ENCODE measurements at places on chromosomes 13 and 19.
A peak's percentile ranks its signal among the peaks of the same experiment; 100 is the strongest.

DNA sequence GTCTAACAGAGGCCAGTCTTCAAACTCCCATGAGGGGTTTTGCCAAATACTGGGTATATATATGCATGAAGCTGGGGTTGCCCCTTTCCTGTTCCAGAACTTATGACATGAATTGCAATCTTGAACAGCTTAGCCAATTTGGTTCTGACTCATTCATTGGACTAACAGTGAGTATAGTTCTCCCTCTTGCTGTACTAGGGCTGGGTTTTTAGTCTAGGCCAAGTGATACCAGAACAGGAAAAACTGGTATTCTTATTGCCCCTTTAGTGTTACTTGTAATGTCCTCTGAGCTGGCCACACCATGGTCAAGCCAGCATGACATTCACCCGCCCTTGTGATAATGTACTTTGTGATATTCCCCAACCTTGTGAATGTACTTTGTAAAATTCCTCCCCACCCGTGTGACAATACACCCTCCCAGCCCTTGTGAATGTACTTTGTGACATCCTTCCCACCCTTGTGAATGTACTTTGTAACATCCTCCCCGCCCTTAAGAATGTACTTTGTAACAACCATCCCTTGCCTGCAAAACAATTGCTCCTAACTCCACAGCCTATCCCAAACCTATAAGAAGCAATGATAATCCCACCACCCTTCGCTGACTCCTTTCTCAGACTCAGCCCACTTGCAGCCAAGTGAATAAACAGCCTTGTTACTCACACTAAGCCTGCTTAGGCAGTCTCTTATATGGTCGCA, 26.9 kb downstream of the ZNF846 start:
- no peak for DNase-seq

GRCh38 chr19:16325161-16325527, 518 bp downstream of the KLF2 start:
- DNase-seq, result no peak

GRCh38 chr13:97307882-97308624, 85.9 kb downstream of the MBNL2 start:
- no peak for DNase-seq

GRCh38 chr19:45773384-45773783, 4.3 kb upstream of the SIX5 start:
- DNase-seq, result no peak

DNA sequence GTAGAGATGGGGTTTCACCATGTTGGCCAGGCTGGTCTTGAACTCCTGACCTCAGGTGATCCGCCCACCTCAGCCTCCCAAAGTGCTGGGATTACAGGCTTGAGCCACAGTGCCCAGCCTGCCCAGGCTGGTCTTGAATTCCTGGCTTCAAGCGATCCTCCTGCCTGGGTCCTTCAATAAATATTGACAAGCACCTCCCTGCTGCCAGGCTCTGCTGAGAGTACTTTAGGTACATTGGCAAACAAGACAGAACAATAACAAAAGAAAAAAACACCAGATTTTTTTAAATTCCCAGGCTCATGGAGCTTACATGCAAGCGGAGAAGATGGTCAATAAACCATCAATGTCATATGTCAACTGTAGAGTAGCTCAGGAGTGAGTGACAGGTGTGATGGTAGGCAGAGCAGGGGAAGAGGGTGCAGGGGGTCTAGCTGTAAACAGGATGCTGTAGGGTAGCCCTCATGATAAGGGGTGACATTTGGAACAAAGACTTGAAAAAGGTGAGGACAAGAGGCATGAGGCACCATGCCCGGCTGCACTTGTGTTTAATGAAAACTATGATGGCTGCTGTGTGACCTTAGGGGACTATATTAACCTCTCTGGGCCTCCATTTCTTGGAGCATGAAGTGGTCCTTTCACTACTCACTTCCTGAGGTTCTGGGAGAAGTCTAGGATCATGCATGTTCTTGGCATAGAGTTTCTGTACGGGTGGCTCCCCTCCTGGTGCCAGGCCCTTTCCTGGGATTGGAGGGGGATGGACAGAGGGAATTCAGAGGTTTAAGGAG, 19.6 kb downstream of the SULT2B1 start:
- DNase-seq, result no peak

DNA sequence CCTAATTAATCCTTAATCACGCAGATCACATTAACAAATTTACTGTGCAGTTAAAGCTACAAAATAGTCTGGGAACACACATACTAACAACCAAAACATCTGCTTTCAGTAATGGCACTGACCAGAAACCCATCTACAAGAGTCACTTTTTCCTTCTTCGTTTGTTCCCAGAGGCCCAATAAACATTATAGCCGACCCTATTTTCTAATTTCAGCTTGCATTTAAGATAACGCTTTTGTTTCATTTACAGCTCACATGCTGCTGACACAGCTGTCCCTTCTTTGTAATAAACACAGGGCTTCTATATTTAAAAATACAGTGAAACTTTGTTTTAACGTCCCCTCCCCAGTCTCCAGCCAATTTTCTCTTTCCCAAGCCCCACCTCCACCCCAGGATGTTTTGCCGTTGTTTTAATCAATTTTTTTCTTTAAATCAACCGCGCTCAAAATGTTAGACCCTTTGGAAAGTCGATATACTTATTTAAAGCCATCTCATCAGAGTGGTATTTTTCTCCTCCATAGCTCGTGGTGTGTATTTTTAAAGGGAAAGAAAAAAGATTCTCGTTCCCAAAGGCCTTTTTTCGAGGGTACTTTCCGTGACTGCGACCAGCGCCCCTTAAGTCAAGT, 1.7 kb upstream of the WBP4 start:
- no peak for DNase-seq

GRCh38 chr19:50432221-50433028, at the start of gene MYBPC2:
Gene MYBPC2, plus strand, starts transcription at chr19:50432892. Its CDS starts 62 bp downstream, at chr19:50432954.
- no peak for DNase-seq

- peak; percentile 48 for DNase-seq
Observed at GRCh38 chr19:34120846-34121639, 51.3 kb upstream of the LSM14A start.

DNA sequence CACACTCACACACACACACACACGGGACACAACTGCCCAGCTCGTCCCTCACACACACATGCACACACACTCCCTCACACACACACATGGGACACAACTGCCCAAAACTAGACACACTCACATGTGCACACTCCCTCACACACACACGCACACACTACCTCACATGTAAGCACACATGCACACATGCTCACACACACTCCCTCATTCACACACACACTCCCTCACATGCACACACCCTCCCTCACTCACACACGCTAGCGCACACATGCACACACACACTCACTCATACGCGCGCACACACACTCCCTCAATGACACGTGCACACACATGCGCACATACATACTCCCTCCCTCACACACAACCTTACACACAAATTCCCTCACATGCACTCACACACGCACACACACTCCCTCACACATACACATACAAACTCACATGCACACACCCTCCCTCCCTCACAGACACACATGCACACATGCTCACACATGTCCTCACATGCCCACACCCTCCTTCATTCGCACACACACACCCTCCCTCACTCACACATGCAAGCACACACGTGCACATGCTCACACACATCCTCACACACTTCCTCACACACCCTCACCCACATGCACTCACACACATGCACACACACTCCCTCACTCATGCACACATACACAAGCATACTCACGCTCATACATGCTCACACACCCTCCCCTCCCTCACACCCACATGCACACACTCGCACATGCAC, 9.0 kb upstream of the RASA3 start:
- DNase-seq, result no peak

DNA sequence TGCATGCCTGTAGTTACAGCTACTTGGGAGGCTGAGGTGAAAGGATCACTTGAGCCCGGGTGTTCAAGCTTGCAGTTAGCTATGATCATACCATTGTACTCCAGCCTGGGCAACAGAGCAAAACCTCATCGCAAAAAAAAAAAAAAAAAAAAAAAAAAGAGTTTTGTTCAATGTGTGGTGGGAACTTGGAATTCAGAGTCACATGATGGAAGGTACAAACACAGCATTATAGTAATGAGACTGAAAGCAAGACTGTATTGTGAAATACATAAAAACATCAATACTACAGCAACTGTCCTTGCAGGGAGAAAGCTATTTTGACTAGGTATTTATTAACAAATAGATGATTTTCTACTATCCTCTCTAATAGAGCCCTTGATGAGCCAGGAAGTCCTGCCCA, 393.2 kb downstream of the DLEU7 start:
- no peak for DNase-seq

DNA sequence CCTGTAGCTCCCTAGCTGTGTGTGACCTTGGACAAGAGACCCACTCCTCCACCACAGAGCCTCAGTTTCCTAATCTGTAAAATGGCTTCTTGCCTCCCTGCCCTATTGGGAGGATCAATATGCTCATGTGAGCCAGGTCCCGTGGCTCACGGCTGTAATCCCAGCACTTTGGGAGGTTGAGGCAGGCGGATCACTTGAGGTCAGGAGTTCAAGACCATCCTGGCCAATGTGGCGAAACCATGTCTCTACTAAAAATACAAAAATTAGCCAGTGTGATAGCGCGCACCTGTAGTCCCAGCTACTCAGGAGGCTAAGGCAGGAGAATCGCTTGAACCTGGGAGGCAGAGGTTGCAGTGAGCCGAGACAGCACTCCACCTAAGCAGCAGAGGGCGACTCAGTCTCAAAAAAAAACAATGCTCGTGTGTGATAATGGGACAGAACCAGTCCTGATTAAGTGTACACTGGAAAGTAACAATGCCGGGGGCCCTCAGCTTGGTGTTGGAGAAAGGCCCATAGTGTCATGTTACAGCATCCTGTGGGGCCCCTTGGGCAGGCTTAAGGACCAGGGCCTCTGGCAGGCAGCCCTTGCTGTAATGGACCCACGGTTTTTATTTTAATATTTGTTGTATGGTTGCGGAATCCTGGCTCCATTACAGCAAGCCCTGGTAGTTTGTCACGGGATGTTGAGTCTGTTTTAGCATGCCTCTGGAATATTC, 6.8 kb downstream of the RPS11 start:
- DNase-seq, result peak; percentile 65

- DNase-seq, result no peak
Observed at GRCh38 chr19:39995794-39996193, 1.1 kb upstream of the ZNF546 start.
